ENCODE measurements at places on chromosomes 13 and 19.

DNA sequence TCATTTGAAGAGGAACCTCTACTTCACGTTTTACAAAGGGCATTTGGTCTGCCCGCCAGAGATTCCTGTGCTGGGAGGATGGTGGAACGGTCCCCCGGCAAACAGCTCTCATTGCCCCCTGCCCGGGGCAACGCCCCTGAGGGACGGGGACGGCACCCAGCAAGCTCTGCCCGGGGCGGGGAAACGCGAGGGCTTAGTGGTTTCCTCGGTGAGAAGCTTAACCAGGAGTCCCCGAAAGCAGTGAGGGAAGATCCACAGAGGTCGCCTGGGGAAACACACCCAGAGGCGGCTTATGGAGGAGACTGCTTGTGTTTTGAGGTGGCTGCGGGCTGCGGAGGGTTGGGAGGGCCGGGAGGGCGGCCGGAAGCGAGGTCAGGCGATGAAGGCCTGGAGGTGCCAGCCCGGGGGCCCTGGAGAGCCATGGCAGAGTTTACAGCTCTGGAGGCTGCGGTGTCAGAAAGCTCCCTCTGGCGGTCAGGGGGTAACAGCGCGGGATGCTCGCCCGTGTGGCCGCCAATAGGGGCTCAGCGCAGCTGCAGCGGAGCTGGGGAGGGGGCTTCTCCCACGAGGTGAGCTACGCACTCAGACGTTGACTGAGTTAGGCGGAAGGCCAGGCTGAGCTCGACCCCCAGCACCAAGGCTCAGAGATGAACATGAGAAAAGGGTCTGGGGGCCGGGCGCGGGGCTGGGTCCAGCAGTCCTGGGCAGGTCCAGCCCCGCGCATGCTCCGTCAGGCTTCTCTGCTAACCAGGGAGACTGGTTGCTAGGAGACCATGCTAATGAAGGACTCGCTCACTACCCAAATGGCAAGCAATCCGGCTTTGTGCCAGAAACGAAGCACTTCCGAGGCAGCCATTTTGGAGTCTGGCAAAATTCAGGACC, 652 bp upstream of the TPGS1 start:
- peak; percentile 99 for DNase-seq

DNA sequence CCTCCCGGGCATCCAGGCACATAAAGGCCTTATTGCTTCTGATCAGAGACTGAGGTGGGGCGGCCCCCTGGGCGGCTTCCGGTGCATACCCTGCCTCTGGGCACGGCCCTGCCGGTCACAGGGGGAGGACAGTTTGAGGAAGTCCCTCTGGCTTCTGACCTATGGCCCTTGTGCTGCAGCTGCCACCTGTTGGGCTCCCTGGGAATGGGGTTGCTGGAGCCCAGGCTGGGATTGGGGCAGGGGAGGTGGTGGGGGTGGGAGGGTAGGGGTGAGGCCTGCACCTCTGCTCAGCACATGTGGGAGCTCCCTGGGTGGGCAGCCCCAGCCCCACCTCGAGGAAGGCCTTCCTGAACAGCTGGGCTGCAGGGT, 10.7 kb downstream of the ANO8 start:
- DNase-seq: no peak

- no peak for DNase-seq
These were observed 19.0 kb downstream of the MAN2B1 start for GRCh38 chr19:12647490-12648071.

DNA sequence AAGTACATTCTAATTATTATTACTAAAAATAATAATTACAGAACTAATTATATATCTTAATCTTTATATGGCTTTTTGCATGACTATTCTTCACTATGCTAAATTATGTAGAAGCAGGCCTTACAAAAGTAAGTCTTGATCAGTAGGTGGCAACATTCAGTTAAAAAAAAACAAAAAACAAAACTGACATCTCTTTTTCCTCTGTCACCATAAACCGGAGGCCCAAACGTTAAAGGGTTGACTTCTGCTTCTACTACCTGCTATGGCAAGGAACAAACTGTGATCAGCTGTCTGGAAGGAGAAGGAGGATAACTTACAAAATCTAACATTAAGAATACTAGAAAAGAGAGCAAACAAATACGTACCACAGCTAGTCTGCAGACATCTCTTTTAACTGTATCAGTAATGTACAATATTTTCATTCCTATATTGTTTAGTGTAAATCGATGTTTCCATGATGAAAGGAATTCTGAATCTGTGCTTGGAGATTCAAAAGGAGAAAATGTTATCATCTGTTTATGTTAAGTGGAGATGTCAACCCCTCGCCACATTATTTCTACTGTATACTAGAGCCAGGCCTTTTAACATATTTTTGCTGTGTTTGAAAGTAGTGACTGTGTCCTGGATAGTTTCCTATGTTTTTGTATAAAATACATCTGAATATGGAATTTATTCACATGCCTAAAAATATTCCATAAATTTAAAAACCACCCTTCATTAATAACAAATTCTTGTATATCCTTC, 1525.4 kb downstream of the SLITRK1 start:
- no peak for DNase-seq

GRCh38 chr19:33394006-33394722, 20.7 kb downstream of the CEBPG start:
- peak; percentile 31 for DNase-seq

DNA sequence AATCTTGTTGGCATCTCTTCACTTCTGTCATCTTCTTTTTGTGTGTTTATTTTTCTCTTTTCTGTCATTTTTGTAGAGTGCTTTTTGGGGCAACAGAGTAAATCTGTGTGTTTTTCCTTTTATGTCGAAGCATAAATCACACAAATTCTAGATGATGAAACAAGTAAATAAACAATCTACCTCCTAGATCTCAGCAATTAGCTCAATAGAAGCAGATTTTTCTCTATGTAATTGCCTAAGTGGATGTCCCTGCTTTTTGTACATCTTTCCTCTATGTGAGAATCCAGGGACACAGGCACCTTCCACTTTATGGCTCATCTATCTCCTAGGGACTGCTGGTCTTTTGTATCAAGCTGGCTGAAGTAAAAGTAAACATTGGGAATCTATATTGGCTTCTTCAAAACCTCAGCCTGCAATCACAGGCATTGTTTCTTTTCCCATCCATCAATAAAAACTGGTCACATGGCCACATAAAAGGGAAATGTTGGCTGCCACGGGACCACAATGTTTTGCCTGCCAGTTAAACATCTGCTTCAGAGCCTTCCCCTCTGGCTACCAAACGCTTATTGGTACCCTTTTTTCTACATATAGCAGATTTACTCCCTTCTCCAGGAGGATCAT, 323.8 kb downstream of the LMO7 start:
- DNase-seq: no peak
